ENCODE measurements at places on chromosomes 1 and 21.
A peak's percentile ranks its signal among the peaks of the same experiment; 100 is the strongest.

DNA sequence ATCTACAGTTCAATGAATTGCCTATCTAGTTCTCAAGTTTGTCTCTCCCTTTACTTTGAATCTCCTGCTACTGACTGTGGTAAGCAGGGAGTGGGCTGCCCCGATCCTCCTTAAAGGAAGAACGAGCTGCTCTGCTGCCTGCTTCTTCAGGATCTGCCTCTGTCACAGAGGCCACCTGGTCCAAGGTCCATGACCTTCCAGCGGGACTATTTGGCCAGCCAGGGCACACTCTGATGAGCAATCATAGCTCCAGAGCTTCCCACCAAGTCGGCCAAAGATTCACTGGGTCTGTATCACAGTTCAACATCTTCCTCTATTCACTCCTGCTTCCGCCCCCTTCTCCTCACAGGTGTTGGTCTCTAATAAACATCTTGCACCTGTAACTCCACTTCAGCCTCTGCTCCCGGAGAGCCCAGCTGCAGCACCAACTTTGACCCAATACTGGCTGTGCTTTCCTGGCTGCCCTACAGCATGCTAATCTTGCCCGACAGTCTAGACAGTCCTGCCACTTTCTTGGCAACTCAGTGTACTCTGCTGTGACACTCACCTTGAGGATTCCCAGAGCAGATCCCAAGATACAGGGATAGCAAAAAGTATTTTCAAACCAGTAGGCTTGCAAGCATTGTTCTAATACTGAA lies 16.9 kb upstream of the MAP10 start:
- no peak for DNase-seq
- no peaks in the 10 kb centered on the region for H3K36me3 ChIP-seq
- H3K4me1 ChIP-seq = no peaks in the 10 kb centered on the region
- no peaks in the 10 kb centered on the region for H3K27me3 ChIP-seq

- peaks cover 26% of the 10 kb centered on the region for H3K4me1 ChIP-seq
- no peak overlapping the region for H3K4me3 ChIP-seq
Observed at GRCh38 chr1:112548547-112548946, 39.8 kb downstream of the WNT2B start.

DNA sequence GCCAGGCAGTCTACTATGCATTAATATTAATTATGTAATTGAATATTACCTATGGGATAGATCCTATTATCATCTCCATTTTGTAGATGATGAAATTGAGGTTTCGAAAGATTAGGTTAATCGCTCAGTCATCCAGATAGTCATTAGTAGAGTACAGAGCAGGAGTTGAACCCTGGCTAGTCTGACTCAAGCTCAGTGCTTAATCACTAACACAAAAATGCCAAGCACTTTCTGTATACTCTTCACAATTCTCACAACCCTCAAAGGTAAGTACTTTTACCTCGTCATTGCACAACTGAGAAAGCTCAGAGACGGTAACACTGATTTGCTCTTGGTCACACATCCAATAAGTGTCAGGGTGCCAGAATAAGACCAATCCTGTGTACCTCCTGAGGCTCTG lies 280.2 kb upstream of the PLXNA2 start:
- H3K27me3 ChIP-seq = no peaks in the 10 kb centered on the region
- H3K4me3 ChIP-seq = no peak overlapping the region
- H3K4me1 ChIP-seq = no peaks in the 10 kb centered on the region
- DNase-seq = no peak

DNA sequence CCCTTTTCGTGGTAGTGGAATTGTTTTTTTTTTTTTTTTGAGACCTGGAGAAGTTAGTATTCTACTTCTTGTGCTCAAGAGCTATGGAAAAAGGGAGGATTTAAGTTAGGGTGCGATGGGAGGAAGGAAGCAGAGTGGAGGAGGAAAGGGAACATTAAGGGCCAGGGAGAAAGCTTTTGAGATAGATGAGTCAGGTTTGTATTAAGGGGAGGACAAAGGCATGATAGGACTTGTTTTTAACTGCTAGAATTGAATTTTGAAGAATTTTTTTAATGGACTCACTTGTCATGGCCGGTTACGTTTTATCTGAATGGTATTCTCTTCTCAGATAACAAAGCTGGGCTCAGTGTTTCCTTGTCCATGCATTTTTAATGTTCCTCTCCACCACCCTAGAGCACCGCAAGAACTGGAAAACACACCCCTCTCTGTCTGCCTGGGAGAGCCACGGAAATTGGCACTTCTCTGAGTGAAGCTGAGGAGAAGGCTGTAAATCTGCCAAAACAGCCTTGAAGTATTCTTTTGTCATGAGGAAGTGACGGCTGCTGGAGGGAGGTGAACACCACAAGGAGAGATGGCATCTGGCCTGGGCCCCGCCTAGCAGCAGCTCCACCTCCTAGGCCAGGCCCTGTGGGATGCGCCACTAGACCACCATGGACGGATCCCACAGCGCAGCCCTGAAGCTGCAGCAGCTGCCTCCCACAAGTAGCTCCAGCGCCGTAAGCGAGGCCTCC lies 3.5 kb downstream of the NIPAL3 start:
- H3K27ac ChIP-seq = peak overlapping the region; percentile 97
- no peak for DNase-seq
- peaks cover 47% of the 10 kb centered on the region for H3K4me1 ChIP-seq
- H3K4me3 ChIP-seq = peak overlapping the region; percentile 71
- peaks cover 8% of the 10 kb centered on the region for H3K27me3 ChIP-seq

- H3K27ac ChIP-seq = peak overlapping the region; percentile 67
- peaks cover 58% of the 10 kb centered on the region for H3K4me1 ChIP-seq
- H3K27me3 ChIP-seq = no peaks in the 10 kb centered on the region
- H3K36me3 ChIP-seq = peaks cover 10% of the 10 kb centered on the region
- H3K4me3 ChIP-seq = no peak overlapping the region
Observed at GRCh38 chr1:68197461-68197860, 34.9 kb downstream of the WLS start.

DNA sequence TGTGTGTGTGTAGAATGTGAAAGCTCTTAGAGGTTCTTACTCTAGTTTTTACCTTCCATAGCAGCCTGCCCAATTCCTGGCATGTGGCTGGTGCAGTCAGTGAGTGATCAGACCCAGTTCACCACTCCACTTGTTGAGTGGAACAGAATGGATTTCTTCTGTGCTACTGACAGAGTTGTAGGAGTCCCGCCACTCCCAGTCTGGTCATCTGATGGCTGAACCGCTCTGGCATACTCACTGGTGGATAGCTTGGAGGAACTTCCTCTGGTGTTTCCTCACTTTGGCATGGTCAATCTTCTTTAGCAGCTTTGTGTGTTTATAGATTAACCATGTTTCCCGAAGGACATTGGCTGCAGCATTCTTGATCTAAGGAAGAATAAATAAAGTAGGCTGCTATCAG lies 106.7 kb upstream of the ADAR start:
- H3K27me3 ChIP-seq = peaks cover 40% of the 10 kb centered on the region
- no peaks in the 10 kb centered on the region for H3K36me3 ChIP-seq
- H3K4me3 ChIP-seq = no peak overlapping the region
- peak; percentile 35 for DNase-seq
- H3K4me1 ChIP-seq = peaks cover 7% of the 10 kb centered on the region

GRCh38 chr1:237685551-237685950 lies 205.2 kb downstream of the ZP4 start:
- no peaks in the 10 kb centered on the region for H3K36me3 ChIP-seq
- no peaks in the 10 kb centered on the region for H3K4me1 ChIP-seq
- no peak for DNase-seq
- H3K27ac ChIP-seq = no peak overlapping the region
- H3K27me3 ChIP-seq = peaks cover 5% of the 10 kb centered on the region
- no peak overlapping the region for H3K4me3 ChIP-seq

- peaks cover 22% of the 10 kb centered on the region for H3K4me1 ChIP-seq
- no peak overlapping the region for H3K4me3 ChIP-seq
- peaks cover 48% of the 10 kb centered on the region for H3K36me3 ChIP-seq
- DNase-seq = no peak
- 0 out of 2 replicates have a peak, but pooled peaks cover 2% of the 10 kb centered on the region for H3K27me3 ChIP-seq
Observed at GRCh38 chr1:65388908-65389695, 31.4 kb upstream of the LEPR start.

GRCh38 chr1:117058810-117059209 lies 1.3 kb upstream of the TTF2 start:
- no peak for DNase-seq
- no peaks in the 10 kb centered on the region for H3K27me3 ChIP-seq
- no peak overlapping the region for H3K4me3 ChIP-seq
- no peak overlapping the region for H3K27ac ChIP-seq
- H3K4me1 ChIP-seq = peaks cover 31% of the 10 kb centered on the region

GRCh38 chr1:180311011-180311730 lies 81.1 kb downstream of the LHX4 start:
- H3K4me1 ChIP-seq = peaks cover 46% of the 10 kb centered on the region
- no peaks in the 10 kb centered on the region for H3K27me3 ChIP-seq
- peak overlapping the region; percentile 45 for H3K4me3 ChIP-seq
- H3K36me3 ChIP-seq = peaks cover 12% of the 10 kb centered on the region

GRCh38 chr1:186474208-186474607 lies 13.3 kb upstream of the PDC start:
- peaks cover 32% of the 10 kb centered on the region for H3K4me1 ChIP-seq
- no peak overlapping the region for H3K27ac ChIP-seq
- no peaks in the 10 kb centered on the region for H3K27me3 ChIP-seq
- peak; percentile 27 for DNase-seq

DNA sequence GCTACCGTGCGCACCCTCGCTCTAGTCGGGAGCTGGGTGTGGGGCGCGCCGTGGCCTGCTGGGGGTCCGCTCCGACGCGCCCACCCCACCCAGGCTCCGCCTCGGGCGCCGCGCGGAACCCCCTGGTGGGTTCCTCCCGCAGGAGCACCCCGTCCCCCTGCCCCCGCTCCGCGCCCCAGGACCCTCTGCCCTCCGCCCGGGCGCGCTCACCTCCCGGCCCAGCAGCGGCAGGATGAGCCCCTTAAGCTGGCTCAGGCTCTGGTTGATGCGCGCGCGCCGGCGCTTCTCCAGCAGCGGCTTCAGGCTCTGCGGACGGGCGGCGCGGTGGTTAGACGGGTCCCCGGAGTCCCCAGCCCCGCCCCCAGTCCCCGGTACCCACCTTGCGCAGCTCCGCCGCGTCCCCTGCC lies 319 bp downstream of the HES2 start:
- H3K27me3 ChIP-seq = peaks cover 47% of the 10 kb centered on the region
- no peak overlapping the region for H3K4me3 ChIP-seq
- H3K4me1 ChIP-seq = peaks cover 30% of the 10 kb centered on the region
- no peak for DNase-seq
- no peak overlapping the region for H3K27ac ChIP-seq

GRCh38 chr1:153816283-153816889 lies 41.2 kb downstream of the SLC27A3 start:
- H3K36me3 ChIP-seq = peaks cover 21% of the 10 kb centered on the region
- H3K27me3 ChIP-seq = no peaks in the 10 kb centered on the region
- no peak for DNase-seq
- no peak overlapping the region for H3K4me3 ChIP-seq

GRCh38 chr1:61247881-61248752 lies 165.8 kb downstream of the NFIA start:
- no peak overlapping the region for H3K27ac ChIP-seq
- no peak for DNase-seq

DNA sequence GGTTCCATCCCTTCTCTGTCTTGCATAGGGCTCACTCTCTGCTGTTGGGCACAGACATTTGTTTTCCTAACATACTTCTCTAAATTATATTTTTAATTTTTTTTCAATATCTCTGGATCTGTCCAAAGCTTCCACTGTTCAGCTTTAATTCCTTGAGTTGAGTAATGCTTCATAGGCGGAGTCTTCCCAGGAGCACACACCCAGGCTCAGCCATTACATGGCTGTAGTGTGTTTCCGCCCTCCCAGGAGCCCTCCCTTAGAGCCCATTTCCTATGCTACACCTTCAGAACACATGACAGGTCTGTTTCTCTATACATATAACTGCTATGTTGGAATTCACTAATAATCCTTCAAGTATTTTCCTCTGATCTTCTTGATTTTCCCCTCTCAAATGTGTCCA lies 297.4 kb downstream of the PBX1 start:
- no peaks in the 10 kb centered on the region for H3K36me3 ChIP-seq
- no peak for DNase-seq
- H3K27me3 ChIP-seq = peaks cover 3% of the 10 kb centered on the region
- H3K4me3 ChIP-seq = no peak overlapping the region

- no peak for DNase-seq
- H3K27ac ChIP-seq = no peak overlapping the region
- no peaks in the 10 kb centered on the region for H3K4me1 ChIP-seq
- H3K4me3 ChIP-seq = no peak overlapping the region
- H3K36me3 ChIP-seq = 0 out of 2 replicates have a peak, but pooled peaks cover 8% of the 10 kb centered on the region
- no peaks in the 10 kb centered on the region for H3K27me3 ChIP-seq
Observed at GRCh38 chr1:5623399-5623798, 368.8 kb downstream of the NPHP4 start.

All from HFFc6 (cell line).